ENCODE measurements at places on chromosomes 5 and 9.

DNA sequence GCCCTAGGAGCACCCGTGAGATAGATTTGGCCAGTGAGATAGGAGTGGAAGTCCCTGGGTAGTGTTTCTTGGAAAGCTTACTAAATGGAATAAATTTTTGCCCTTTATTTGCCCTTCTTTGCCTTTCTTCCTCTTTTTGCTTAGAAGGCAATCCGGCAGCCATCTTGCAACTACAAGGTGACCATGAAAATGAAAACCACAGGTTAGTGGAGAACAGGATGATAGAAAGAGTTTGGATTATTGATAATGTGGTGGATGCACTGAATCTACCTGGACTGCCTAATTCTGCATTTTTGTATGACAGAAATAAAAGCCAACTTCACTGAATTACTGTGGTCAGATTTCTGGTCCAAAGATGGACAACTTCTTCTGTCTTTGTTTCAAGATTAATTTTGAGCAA, 33.2 kb downstream of the TARS1 start:
- no peak for DNase-seq

GRCh38 chr5:137348759-137349158, 150.4 kb downstream of the SPOCK1 start:
- DNase-seq: no peak

DNA sequence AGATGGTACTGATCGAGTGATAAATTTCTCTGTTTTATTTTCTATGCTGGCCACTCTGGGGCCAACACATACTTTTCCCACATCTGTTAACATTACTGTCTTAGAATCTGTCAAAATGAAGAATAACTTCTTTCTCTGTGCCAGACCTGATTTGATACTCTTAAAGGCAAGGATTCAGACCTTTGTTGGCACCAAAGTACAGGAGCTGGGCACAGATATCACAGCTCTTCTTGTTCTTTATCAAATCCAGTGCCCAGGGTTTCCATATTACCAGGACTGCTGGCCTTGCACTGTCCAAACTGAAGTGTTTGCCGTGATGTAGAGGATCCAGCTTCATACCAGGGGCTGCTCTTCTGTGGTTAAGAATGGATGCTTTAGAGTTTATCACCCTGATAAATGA, 20.9 kb downstream of the ZNF474 start:
- DNase-seq: no peak

DNA sequence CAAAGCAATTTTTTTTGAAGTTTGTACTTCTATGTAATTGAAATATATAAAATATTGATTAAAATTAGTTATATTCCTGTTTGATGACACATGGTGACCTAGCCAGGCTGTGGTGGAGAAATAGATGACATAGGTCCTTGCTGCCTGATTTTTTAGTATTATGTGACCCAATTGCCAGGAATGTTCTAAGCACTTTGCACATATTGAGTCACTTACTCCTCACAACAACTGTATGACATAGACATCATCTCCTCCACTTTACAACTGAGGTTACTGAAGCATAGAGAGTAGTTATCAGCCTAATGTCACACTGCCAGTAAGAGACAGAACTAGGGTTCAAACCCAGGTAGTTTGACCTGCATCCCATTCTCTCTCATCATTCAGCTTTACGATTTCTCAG, 26.2 kb upstream of the SNX18 start:
- no peak for DNase-seq

DNA sequence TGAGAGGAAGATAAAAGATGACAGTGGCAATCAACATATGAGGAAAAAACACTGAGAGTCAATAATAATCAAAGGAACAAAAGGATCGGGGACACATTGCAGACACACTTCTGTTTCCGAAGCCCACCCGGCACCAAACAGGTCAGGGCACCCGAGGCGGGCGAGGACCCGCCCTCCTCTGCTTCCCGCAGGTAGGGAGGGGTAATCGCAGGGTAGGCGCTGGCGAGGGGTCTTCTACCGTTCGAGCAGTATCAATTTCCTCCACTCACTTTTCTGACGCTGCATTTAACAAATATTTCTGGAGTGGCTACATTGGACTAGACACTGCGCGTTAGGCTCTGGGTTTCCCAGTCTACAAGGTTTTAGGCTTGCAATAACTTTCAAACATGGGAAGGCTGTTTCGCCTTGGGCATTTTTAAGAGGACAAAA, 1.3 kb downstream of the TXN start:
- DNase-seq: no peak

DNA sequence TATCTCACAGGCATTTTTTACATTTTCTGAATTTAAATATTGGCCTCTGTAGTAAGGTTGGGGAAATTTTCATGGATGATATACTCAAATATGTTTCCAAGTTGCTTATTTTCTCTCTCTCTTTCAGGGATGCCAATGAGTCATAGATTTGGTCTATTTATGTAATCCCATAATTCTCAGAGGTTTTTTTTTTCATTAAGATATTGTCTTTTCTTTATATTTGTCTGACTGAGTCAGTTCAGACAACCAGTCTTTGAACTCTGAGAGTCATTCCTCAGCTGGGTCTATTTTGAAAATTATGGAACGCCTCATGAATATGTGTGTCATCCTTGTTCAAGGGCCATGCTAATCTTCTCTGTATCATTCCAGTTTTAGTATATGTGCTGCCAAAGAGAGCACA, 223.2 kb downstream of the PCSK1 start:
- no peak for DNase-seq

GRCh38 chr5:91235271-91235694, 147.8 kb downstream of the ARRDC3 start:
- DNase-seq: no peak

- no peak for DNase-seq
Observed at GRCh38 chr5:84779186-84779585, 394.5 kb upstream of the EDIL3 start.

- DNase-seq: no peak
Observed at GRCh38 chr9:135987838-135988404, 26.7 kb upstream of the UBAC1 start.

GRCh38 chr5:155024015-155024414, 10.5 kb downstream of the KIF4B start:
- DNase-seq: no peak

- no peak for DNase-seq
Observed at GRCh38 chr5:96292582-96293247, 140.3 kb downstream of the PCSK1 start.

- no peak for DNase-seq
Observed at GRCh38 chr5:118405650-118406061, 582.7 kb downstream of the DTWD2 start.

DNA sequence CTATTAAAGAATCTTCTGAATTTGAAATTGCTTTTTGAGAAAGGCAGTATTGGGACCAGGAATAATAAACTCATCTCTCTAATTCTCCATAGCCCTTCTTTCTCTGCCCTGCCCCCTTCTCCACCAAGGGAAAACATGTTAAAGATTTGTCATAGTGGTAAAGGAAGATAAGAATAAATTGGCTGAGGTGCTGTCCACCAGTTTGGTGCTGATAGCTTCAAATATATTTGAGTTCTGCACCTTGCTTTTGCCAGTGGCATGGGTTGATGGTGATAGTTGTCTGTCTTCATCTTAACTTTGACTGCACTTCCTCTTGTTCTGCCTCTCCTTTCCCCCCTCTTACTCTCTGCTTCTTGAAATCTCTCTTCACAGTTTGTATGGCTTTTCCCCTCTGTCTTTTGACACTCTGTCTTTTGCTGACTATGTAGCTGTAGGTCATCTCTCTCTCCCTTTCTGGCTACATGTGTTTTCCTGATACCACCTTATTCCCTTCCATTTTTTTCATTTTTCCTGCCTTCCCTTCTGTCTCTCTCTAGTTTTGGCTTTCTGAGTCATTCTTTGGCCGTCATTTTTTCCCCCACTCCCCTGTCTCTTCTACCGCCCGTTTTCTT, 56.6 kb downstream of the NDUFS4 start:
- DNase-seq: no peak

DNA sequence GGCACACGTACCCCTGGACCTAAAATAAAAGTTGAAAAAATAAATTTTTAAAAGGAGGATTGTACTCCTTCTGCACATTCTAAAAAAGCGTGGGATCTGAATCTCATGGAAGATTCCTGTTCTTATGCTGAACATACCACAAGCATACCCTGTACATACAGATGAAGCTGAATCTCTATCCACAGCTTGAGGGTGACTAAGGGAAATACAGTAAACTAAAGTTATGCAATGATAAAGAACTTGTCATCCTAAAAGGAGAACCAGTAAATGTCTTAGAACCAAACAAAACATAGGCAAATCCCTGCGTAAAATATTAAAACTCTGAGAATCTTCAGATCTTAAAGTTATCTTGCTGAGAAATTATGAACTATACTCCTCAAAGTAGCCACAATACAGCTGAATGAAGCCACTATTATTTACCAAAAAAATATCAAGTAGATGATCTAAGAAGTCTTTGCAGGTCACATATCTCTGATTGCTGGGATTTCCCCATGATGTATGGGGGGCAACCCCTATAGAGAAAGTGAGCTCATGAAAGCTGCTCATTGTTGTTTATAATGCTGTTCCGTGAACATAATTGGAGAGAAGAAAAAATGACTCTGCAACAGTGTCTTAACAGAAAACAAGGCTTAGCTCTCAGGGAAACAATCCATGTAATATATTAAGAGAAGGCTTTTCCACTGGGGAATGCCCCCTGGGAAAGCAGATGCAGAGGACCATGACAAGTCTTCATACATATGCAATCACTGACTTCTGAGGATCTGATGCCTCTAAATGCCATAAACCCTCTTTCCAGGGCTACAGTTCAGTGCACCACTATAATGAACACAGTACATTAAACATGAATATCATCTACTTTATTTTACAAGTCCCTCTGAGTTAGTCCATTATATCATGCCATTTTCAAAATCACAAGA, 210.1 kb downstream of the EPB41L4A start:
- no peak for DNase-seq

DNA sequence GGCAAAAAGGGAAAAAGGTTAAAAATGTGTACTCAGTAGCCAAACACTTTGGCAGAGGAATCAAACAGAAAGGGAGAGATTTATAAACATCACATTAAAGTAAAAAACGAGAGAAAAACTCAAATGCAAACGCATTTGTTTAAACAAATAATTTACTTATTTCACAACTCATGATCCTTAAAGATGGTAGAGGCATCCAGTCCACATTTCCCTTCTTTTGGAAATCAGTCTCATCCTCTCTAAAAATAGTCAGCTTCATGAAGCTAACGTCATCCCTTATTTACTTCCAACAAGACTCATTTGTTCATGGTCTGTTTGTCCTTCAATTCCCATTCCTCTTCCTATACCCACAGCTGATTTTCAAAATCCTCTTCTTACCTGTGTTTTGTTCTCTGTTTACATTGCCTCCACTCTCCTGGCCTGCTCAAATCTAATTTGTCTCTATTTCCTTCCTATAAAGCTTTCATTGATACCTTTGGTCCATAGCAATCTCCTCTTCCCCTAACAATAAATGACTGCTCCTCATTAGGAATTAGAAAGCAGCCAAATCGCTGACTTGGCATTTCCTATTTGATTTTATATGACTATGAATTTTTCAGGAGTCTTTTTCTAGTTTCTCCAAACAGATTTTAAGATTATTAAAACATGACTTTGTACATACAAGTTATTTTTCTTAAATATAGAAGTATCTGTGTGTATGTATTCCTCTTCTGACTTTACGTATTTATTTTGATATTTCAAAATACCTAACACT, 805.3 kb downstream of the TLE1 start:
- DNase-seq: no peak

- no peak for DNase-seq
Observed at GRCh38 chr5:60163762-60164161, 270.2 kb upstream of the PDE4D start.

- no peak for DNase-seq
Observed at GRCh38 chr5:59264639-59265245, 628.8 kb downstream of the PDE4D start.

DNA sequence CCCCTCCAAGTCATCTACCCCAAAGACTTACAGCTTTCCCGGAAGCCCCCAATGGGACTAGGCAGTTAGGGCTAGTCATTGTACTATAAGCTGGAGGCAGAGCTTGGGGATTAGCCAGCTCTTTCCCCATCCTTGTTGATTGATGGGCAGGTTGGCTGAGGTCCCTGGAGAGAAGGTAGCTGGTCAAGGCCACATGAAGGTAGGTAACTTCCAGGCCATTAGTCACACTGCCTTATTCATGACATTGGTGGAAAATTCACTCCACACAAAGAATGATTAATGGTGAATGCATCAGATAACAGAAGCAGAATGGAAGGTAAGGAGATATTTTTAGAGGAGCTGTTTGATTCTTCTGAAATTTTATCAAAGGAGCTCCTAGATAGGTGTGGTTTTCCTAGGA, 49.5 kb upstream of the TGFBR1 start:
- no peak for DNase-seq

DNA sequence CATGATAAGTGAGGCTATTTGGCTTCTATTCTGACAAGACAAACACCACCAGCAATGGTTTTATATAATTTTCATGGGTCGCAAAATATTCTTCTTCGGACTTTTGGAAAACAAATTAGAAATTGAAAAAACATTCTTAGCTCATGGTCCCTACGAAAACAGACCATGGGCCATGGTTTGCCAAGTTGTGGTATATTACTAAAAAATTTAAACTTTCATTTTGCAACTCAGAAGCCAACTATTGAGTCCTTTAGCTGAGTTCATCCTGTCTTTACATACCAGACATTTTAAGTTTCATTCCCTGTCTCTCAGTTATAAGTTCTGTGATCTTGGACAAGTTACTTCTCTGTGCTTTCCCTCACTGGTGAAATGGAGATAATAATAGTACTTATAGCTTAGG, 198.1 kb downstream of the CSNK1G3 start:
- DNase-seq: no peak

DNA sequence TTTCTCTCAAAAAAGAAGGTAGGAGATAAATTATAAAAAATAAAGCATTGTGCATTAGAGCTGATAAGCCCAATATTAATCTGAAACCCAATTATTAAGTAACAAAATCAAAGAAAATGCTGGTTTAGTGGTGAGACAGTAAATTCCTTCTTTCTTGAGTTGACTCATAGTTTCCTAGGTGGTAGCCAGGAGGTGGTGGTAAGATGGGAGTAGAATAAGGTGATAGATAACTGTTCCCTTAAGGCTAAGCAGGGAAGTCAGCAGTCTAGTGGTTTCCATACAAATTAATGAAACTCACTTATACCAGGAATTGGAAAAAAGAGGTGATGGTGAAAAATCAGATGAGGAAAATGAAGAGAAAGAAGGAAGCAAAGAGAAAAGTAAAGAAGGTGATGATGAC, 23.2 kb downstream of the LYSMD3 start:
- DNase-seq: no peak
